ENCODE measurements at places on chromosomes 16 and 17.

- DNase-seq: no peak
Observed at GRCh38 chr16:12311877-12312276, 335.3 kb downstream of the SNX29 start.

DNA sequence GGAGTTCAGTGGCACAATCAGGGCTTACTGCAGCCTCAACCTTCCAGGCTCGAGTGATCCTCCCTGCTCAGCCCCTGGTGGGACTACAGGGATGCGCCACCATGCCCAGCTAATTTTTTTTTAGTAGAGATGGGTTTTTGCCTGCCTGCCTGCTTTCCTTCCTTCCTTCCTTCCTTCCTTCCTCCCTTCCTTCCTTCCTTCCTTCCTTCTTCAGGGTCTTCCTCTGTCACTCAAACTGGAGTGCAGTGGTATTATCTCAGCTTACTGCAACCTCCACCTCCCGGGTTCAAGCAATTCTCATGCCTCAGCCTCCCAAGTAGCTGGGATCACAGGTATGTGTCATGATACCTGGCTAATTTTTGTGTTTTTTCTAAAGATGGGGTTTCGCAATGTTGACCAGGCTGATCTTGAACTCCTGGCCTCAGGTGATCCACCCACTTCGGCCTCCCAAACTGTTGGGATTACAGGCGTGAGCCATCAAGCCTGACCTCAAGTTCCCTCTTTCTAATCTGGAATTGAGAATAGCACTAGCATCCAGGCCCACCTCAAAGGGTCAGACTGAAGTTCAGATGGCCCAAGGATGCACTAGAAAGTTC is 45.3 kb downstream of the PRAC1 start:
- DNase-seq: no peak

GRCh38 chr16:11140098-11140375 is 116.0 kb downstream of the SOCS1 start:
- no peak for DNase-seq

GRCh38 chr16:86377251-86378022 is 132.9 kb upstream of the FOXF1 start:
- no peak for DNase-seq

DNA sequence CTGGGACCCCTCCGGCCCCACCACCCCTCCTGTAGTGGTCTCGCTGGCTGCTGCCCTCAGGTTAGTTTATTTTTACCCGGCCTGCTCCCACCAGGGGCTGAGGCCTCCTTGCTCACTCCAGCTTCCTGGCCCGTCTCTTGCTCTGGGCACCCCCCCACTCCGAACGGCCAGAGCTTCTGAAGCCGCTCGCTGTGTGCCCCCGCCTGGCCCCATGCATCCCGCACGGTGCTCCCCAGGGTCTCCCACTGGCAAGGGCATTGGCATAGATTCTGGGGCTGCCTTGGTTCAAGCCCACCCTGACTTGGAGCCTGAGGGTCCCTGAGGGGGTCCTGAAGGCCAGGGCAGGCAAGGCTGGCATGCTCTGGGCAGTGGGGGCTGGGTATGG is 186.4 kb downstream of the SEC14L1 start:
- no peak for DNase-seq

DNA sequence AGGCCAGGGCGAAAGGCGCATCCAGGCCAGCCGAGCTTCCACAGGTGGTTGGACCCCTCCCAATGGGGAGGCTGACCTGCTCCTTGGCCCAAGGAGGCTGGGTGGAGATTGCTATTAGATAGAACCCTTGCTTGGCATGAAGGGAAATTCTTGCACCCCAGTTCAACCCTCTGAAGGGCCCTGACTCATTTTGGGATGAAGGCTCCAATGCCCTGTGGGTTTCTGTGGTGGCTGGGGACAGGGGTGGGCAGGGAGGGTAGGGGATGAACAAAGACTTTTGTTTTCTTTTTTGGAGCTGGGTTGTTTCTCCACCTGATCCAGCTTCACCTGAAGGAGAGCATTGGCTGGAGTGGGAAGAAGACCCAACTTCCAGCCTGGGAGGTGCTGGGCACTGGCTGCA is 16.7 kb upstream of the TBX21 start:
- DNase-seq: no peak
